Upper lobe of left lung (tissue), 6 donors: ENCODE measurements at places on chromosomes 16 and 17.

DNA sequence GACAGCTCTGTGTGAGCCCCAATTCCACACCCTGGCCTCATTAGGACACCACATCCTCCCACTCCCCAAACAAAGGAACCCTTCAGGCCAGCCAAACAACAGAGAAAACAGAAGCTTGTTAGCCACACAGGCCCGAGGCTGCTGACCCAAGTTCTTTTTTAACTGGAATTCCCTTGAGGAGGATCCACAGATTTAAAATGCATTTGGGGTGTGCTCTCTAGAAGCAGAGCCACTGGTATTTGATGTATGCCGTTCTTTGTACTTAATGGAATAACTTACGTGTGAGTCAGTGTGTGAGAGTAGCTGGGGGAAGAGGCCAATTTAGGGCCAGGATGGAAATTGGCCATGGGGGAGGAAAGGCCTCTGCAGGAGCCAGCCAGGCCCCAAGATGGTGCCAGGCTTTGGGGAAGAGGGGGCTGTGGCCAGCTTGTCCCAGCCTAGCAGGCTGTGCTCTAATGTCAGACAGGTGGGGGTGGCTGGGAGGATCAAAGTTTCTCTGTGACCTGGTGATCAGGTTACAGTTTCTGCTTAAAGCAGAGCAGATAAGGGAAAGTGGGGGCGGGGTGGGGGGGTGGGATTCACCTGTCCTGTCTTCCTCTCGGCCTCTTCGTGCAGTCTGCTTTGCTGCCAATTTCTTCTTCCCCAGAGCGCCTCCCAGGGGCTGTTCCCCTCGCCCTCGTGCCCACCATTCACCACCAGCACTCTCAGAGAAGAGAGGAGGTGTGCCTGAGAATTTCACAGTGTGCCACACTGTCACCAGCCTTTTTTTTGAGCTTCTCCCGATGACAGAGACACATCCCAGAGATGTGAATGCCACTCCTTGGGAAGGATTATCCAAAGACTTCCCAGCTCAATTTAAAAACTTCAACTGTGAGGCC, 50.8 kb downstream of the TOM1L2 start:
- H3K4me1 ChIP-seq = peaks cover 28% of the 10 kb centered on the region
- peak overlapping the region; percentile 57 for H3K27ac ChIP-seq
- H3K4me3 ChIP-seq = no peak overlapping the region
- no peak for DNase-seq

DNA sequence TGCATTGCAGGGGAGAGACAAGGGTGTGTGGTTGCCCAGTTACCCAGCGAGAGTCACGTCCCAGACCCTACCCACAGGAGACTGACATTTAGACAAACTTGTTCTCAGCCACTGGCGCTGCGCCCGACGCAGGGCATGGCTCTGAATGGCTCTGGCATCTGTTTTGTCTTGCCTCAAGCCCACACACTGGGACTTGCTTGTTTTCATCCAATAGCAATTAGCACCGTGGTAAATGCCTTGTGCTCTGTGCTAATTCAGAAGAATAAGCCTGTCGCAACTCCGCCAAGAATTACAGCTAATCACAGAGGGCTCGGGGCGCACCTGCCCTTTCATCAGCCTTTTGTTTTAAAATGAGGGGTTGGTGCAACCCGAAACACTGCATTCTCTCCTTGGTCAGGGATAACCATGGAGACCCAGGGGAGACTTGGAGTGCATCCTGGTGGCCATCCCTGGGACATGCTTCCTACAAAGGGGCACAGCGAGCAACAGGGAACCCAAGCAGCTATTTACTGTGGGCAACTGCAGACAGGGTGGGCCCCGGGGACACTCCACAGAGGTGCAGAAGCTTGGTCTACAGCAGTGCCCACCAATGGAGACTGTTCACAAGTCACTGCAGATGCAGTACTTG, 220.6 kb upstream of the ZFHX3 start:
- no peaks in the 10 kb centered on the region for H3K27me3 ChIP-seq
- H3K27ac ChIP-seq = no peak overlapping the region

GRCh38 chr16:3152991-3153368, 18.2 kb downstream of the ZNF213 start:
- no peak overlapping the region for H3K27ac ChIP-seq
- peaks cover 21% of the 10 kb centered on the region for H3K4me1 ChIP-seq
- no peaks in the 10 kb centered on the region for H3K36me3 ChIP-seq
- H3K4me3 ChIP-seq = no peak overlapping the region

DNA sequence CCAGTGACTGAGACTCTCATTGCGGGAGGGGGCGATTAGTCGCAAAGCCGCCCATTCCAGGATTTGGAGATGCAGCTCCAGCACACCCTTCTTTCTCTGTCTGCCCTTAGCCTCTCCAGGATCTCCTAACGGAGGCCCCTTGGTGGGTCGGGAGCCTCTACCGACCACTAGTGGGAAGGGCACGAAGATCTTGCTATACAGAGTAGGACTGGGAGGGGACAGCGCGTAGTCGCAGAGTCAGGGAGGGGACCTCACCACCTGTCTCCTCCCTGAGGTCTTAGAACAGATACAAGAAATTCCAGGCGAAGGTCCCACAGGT, 588 bp upstream of the SMTNL2 start:
- peak overlapping the region; percentile 73 for H3K27ac ChIP-seq
- no peak overlapping the region for H3K4me3 ChIP-seq
- no peaks in the 10 kb centered on the region for H3K36me3 ChIP-seq
- peaks cover 20% of the 10 kb centered on the region for H3K4me1 ChIP-seq

- H3K4me3 ChIP-seq = no peak overlapping the region
- no peak overlapping the region for H3K27ac ChIP-seq
- DNase-seq = no peak
- no peaks in the 10 kb centered on the region for H3K27me3 ChIP-seq
Measured at GRCh38 chr17:29393436-29393835, 3.3 kb downstream of the TAOK1 start.

DNA sequence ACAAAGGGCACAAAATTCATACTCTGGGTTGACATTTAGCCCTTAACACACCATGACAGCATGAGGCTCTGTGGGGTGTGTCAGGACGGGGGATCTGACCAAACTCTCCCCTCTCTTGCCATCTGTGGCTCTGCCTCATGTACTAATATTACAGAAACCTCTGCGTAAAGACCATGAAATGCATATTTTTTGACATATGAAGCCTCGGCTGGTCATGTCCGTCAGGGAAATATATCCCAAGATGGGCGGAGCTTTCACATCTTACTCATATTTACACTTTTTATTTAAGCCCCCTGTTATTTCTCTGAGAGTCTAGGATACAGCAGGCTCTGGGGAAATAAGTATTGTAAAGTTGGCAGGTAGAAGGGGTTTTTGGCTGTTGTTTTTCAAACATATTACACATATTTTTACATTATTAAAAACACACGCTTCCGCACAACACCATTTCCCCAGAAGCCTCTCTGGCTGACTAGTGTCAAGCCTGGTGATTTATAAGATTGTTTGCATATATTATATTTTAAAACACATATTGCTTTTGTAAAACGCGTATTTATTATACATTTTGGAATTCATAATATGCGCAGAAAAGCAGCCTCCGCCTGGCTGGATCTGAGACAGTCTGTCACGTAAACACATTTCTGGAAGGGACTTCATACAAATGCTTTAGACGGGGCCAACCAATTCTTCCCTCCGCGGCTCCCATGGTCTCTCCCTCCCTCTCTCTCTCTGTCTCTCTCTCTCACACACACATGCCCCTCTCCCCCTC, 237.7 kb upstream of the ZFHX3 start:
- H3K4me1 ChIP-seq = no peaks in the 10 kb centered on the region
- no peak overlapping the region for H3K27ac ChIP-seq
- DNase-seq = no peak

GRCh38 chr16:74623214-74623838, 16.4 kb upstream of the GLG1 start:
- H3K4me1 ChIP-seq = no peaks in the 10 kb centered on the region
- no peaks in the 10 kb centered on the region for H3K27me3 ChIP-seq
- peak; percentile 12 for DNase-seq
- H3K36me3 ChIP-seq = peaks cover 53% of the 10 kb centered on the region
- no peak overlapping the region for H3K4me3 ChIP-seq
- H3K27ac ChIP-seq = no peak overlapping the region

GRCh38 chr16:73154063-73154870, 106.3 kb upstream of the ZFHX3 start:
- H3K36me3 ChIP-seq = no peaks in the 10 kb centered on the region
- H3K27me3 ChIP-seq = no peaks in the 10 kb centered on the region
- H3K4me1 ChIP-seq = peaks cover 16% of the 10 kb centered on the region
- no peak overlapping the region for H3K4me3 ChIP-seq
- peak overlapping the region; percentile 50 for H3K27ac ChIP-seq

DNA sequence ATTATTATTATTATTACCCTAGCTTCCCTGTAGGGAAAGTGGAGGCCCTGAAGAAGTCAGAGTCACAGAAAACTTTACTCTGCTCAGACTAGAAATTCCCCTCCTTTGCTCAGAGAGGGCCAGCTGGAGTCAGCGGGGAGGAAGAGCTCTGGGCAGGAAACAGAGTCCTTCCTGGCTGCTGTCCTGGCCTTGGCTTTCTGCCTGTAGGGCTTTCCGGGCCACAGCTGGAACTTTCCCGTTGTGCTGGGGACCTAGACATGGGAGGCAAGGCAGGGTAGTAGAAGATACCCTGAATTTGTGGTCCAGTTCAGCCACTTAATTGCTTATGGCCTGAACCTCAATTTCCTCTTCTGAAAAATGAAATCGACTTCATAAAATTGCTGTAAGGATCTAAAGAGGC, 14.0 kb upstream of the CCL2 start:
- H3K4me3 ChIP-seq = no peak overlapping the region
- peaks cover 68% of the 10 kb centered on the region for H3K4me1 ChIP-seq
- no peaks in the 10 kb centered on the region for H3K27me3 ChIP-seq
- H3K36me3 ChIP-seq = no peaks in the 10 kb centered on the region
- peak overlapping the region; percentile 55 for H3K27ac ChIP-seq

GRCh38 chr17:57965521-57966160, 10.4 kb upstream of the CUEDC1 start:
- no peak overlapping the region for H3K4me3 ChIP-seq
- no peak overlapping the region for H3K27ac ChIP-seq
- H3K4me1 ChIP-seq = no peaks in the 10 kb centered on the region
- no peaks in the 10 kb centered on the region for H3K36me3 ChIP-seq
- no peaks in the 10 kb centered on the region for H3K27me3 ChIP-seq

DNA sequence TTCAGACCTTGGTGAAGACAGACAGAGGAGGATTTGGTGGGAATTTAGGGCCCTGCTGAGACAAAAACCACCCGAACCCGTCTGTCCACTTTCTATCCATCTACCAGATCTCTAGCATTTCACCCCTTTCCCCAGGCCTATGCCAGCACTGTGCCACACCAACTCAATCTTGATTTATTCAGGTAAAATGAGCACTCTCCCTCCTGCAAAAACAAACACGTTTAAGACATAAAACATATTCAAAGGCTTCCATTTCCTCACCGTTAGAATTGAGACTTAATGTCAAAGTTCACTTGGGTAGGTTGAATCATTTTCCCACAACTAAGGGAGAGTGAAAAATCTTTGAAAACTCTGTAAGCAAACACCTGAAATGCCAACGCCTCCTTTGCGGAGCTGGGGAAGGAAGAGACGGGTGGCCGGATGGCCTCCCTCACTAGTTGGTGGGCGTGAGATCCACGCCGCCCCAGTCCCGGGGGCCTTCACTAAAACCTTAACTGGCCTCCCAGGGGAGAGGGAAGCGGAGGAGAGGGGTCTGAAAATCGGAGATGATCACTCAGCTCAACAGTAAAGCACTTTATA, 862 bp downstream of the DCAKD start:
- no peaks in the 10 kb centered on the region for H3K27me3 ChIP-seq
- no peak for DNase-seq
- peak overlapping the region; percentile 61 for H3K4me3 ChIP-seq
- H3K27ac ChIP-seq = peak overlapping the region; percentile 83
- peaks cover 23% of the 10 kb centered on the region for H3K4me1 ChIP-seq
- H3K36me3 ChIP-seq = no peaks in the 10 kb centered on the region

- H3K4me3 ChIP-seq = no peak overlapping the region
- no peaks in the 10 kb centered on the region for H3K4me1 ChIP-seq
- H3K27ac ChIP-seq = no peak overlapping the region
- no peak for DNase-seq
- H3K27me3 ChIP-seq = no peaks in the 10 kb centered on the region
Measured at GRCh38 chr17:9818760-9819159, 3.1 kb downstream of the GSG1L2 start.

DNA sequence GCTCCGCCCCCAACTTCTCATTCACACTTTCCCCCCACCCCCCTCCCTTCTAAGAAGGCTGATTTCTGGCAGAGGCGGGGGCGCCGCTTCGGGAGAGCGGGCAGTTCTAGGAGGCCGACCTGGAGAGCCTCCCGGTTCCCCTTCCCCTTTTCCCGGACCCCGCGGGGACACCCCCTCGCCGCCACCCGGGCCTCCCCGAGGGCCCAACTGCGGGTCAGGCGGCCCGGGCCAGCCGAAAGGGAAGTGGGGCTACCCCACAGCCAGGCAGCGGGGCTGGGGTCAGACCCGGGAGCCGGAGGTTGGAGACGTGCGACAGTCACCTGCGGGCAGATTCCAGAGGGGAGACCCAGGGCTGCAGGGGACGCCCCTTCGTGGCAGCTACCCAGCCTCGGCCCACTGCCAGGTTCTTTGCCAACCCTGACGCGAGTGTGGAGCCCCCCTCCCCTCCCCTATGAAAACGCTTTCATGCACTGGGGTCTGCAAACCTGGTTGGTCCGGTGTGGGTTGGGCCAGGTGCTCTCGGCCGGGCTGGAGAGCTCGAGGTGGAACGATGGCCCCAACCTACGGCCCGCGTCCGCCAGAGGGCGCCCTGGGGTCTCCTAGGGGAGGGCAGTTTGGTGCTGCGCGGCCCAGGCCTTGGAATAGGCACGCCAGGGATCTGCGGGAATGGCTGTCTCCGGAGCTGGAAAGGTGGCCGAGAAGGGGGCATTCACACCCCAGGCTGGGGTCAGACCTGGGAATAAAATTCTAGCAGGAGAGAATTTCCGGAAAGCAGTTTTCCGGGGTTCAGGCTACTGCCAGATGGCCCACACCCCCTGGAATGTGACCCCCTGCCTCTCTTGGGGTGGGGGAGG, 721 bp upstream of the SOCS3 start:
- peak; percentile 100 for DNase-seq
- peak overlapping the region; percentile 22 for H3K4me3 ChIP-seq
- H3K4me1 ChIP-seq = peaks cover 54% of the 10 kb centered on the region
- H3K36me3 ChIP-seq = peaks cover 32% of the 10 kb centered on the region
- no peaks in the 10 kb centered on the region for H3K27me3 ChIP-seq

DNA sequence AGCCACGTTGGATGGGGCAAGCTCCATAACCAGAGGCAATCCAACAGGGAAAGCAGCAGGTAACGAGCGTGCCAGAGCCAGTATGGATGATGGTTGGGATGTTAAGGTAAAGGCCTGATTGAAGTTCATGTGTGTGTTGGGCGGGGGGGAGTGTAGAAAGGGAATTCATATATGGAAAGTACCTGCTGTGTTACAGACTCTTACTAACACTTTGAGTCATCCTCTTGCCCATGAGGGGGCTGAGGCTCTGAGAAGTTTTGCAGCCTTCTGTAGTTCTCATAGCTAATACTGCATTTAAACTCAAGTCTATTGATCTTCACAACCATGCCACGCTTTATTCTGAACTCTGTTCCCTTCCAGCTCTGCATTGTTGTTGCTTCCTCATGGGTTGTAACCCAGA, 28.5 kb downstream of the SYCE1L start:
- no peak overlapping the region for H3K27ac ChIP-seq
- H3K4me1 ChIP-seq = no peaks in the 10 kb centered on the region

GRCh38 chr16:21989751-21990150, 11.2 kb downstream of the PDZD9 start:
- DNase-seq = no peak
- H3K4me1 ChIP-seq = peaks cover 12% of the 10 kb centered on the region
- peaks cover under 1% of the 10 kb centered on the region for H3K36me3 ChIP-seq
- no peak overlapping the region for H3K27ac ChIP-seq

GRCh38 chr17:489758-490329, 137.2 kb upstream of the RPH3AL start:
- H3K36me3 ChIP-seq = no peaks in the 10 kb centered on the region
- H3K4me1 ChIP-seq = peaks cover 23% of the 10 kb centered on the region
- peak; percentile 58 for DNase-seq
- H3K27ac ChIP-seq = peak overlapping the region; percentile 71
- H3K27me3 ChIP-seq = no peaks in the 10 kb centered on the region
- H3K4me3 ChIP-seq = peak overlapping the region; percentile 64
